ENCODE measurements at places on chromosomes 11 and 22.

DNA sequence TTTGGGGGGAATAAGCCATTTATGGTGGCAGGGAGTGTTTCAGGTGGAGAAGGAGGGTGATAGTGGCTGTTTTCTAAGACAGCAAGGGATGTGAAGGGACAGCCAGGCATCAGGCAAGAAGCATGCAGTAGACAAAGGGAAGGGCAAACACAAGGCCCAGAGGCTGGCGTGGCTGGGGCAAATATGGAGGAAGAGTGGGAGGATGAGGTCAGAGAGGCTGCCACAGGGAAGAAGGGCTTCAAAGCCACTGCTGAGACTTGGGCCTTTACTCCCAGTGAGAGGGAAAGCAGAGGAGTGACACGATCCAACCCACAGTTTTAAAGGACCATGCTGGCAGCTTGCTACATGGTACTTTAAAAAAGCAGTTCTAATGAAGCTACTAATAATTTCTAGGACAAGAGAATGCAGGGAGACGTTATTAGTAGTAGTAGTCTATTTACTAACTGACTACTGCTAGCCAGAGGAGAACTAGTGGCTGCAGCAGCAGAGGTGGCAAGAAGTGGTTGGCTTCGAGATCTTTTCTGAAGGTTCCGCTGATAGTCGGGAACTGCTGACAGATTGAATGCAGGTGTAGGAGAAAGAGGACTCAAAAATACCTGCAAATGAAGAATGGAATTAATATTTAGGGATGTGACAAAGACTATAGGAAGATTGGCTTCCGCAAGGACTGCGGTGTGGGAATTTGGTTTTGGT lies 13.7 kb downstream of the KMT5B start:
- DNase-seq, result no peak

DNA sequence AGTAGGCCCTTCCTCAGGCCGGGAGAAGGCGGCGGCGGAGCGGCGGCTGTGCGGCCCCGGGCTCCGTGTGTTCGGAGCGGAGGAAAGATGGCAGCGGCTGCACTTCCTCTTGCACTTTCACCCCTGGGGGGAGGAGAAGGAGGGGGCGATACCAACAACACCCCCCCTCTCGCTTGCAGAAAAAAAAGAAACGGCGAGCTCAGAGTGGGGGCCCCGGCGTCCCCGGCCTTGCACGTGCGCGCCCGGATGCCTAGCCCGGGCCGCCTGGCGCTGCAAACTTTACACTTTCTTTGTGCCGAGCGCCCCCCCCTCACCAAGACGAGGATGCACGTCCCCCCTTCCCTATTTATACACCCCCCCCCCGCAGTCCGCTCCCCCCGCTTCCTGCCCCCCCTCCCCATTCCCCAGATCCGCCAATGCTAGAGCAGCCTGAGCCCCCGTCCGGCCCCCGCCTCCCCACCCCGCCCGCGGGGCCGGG lies at the start of gene PATZ1:
PATZ1 (minus strand) TSS at position 92 of the 478 bp plus-strand sequence. CDS start 744 bp downstream, outside the sequence.
- DNase-seq, result peak; percentile 55

DNA sequence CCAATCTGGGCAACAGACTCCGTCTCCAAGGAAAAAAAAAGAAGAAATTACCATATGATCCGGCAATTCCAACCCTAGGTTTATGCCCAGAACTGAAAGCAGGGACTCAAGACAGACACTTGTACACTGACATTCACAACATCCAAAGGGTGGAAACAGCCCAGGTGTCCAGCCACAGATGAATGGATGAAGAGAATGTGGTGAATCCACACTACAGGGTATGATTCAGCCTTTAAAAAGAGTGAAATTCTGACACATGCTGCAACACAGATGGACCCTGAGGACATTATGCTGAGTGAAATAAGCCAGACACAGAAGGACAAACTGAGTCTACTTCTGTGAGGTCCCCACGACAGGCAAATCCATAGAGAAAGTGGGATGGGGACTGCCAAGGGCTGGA lies 43.9 kb downstream of the SGSM3 start:
- no peak for DNase-seq

DNA sequence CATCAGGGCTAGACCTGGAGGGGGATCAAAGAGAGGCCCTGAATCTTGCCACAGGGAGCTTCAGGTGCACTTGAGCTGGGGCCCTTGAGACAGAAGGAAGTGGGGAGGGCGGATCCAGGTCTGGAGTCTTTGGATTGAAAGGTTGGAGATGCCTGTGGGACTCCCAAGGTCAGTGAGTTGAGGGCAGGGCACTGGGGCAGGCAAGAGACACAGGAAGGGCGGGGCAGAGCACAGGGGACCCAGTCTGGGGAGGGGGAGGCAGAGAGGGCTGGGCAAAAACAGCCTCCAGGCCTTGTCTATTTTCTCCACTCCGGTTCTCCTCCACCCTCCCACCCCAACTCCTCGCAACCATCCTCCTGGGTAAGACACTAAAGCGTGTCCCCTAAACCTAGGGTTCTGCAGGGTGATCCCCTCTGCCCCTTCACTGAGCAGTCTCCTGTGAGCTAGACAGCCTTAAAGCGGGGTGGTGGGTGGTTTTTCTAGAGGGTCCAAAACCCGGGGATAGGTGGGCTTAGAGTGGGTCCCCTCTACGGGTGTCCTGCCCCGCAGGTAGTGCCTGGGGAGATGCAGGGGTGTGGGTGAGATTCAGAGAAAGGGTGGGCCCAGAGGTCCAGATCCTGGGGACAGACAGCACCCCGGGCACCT lies 38.6 kb upstream of the CELSR1 start:
- DNase-seq, result no peak

DNA sequence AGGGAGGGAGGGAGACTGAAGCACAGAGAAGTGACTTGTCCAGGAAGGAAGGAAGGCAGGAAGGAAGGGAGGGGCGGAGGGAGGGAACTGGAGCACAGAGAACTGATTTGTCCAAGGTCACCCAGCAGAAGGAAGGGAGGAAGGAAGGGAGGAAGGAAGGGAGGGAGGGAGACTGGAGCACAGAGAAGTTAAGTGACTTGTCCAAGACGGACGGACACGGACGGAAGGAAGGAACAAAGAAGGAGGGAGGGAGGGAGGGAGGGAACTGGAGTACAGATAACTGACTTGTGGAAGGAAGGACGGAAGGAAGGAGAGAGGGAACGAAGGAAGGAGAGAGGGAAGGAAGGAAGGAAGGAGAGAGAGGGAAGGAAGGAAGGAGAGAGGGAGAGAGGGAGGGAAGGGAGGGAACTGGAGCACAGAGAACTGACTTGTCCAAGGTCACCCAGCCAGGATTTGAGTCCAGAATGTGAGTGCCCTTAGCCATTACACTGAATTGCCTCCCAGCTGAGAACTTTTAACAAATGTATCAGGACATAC lies 1.5 kb downstream of the SLC35F2 start:
- no peak for DNase-seq

DNA sequence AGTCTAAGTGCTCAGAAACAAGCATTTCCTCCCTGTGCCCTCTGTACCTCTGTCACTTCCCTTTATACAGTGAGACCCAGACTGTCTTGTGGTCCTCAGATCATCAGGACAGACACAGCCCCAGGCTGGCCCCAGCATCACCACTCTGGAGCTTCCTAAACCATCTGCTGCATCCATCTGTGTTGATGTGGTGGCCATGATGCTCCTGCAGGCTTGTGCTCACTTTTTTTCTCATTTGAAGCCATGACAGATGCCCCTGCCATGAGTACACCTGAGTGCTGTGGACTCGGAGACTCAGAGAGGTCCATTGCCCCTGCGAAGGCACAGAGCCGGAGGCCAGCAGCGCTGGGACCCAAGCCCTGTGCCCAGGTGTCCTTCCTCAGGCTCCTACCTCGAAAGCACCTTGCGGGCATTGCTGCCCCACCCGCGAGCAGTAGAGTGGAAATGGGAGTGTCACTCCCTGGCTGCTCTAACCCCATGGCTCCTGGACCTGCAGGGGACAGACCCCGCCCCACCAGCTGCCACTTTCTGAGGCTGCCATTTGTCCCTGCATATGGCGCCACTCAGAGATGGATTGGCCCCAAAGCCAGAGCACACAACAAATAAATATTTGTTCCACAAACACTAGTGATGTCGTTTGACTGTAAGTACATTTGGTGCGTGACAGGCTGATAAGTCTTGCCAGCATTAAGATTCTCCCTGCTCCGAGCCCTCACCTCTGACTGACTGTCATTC lies 593.5 kb downstream of the TBC1D22A start:
- DNase-seq, result no peak

GRCh38 chr11:69101115-69101791 lies 52.5 kb downstream of the TPCN2 start:
- DNase-seq, result peak; percentile 63

GRCh38 chr22:19814428-19814827 lies 40.2 kb downstream of the GNB1L start:
- DNase-seq, result no peak

Measured in stimulated activated CD4-positive, alpha-beta T cell treated with anti-CD3 and anti-CD28 coated beads, TNF-alpha, amount 100 ng/mL, for 4 hours (primary cell).